Tibial nerve (tissue), 4 donors: ENCODE measurements at places on chromosomes 5 and 9. TPM values are rescaled to one million over a fixed set of nuclear protein-coding genes. Genes with fewer than 3 reads are reported as not detected.

CKMT2 gene
- total RNA-seq = 2.0 TPM

PCDHB8 gene
- total RNA-seq = 4.2 TPM

TMED9 gene
- total RNA-seq = 95.0 TPM

GOLM1 gene
- total RNA-seq = 9.8 TPM

PHF24 gene
- total RNA-seq = 1.2 TPM

PBX3 gene
- 18.0 TPM for total RNA-seq

HACD4 gene
- total RNA-seq = 3.3 TPM

CNTNAP3 gene
- 10.5 TPM for total RNA-seq

RANBP17 gene
- total RNA-seq = 17.8 TPM

C5orf52 gene
- not detected for total RNA-seq

FOXD1 gene
- 79.3 TPM for total RNA-seq

CNTNAP3B gene
- 42.6 TPM for total RNA-seq

DNA sequence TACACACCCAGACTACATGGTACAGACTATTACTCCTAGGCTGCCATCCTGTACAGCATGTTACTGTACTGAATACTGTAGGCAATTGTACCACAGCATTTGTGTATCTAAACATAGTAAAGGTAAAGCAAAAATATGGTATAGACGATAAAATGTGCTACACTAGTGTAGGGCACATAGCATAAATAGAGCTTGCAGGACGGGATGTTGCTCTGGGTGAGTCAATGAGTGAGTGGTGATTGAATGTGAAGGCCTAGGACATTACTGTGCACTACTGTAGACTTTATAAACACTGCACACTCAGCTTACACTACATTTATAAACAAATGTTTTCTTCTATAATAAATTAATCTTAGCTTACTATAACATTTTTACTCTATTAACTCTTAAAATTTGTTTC is 25.6 kb downstream of the ANKRD55 start:
- H3K27ac ChIP-seq = no peak overlapping the region
- H3K27me3 ChIP-seq = no peaks in the 10 kb centered on the region
- DNase-seq = no peak
- no peaks in the 10 kb centered on the region for H3K4me1 ChIP-seq

- H3K4me1 ChIP-seq = no peaks in the 10 kb centered on the region
- no peaks in the 10 kb centered on the region for H3K36me3 ChIP-seq
- no peak for DNase-seq
- no peak overlapping the region for H3K27ac ChIP-seq
- no peaks in the 10 kb centered on the region for H3K27me3 ChIP-seq
- no peak overlapping the region for H3K4me3 ChIP-seq
Measured at GRCh38 chr5:4113426-4113825, 517.8 kb downstream of the IRX1 start.

GRCh38 chr5:39167141-39167971 is 52.0 kb downstream of the FYB1 start:
- no peaks in the 10 kb centered on the region for H3K4me1 ChIP-seq
- no peak overlapping the region for H3K4me3 ChIP-seq
- no peak for DNase-seq
- H3K27me3 ChIP-seq = no peaks in the 10 kb centered on the region

GRCh38 chr5:129836321-129836720 is 67.9 kb upstream of the CHSY3 start:
- H3K4me3 ChIP-seq = no peak overlapping the region
- no peak overlapping the region for H3K27ac ChIP-seq
- H3K36me3 ChIP-seq = no peaks in the 10 kb centered on the region
- H3K27me3 ChIP-seq = no peaks in the 10 kb centered on the region
- no peaks in the 10 kb centered on the region for H3K4me1 ChIP-seq

GRCh38 chr5:148540647-148541046 is 113.7 kb downstream of the HTR4 start:
- H3K36me3 ChIP-seq = no peaks in the 10 kb centered on the region
- no peaks in the 10 kb centered on the region for H3K27me3 ChIP-seq
- no peak overlapping the region for H3K4me3 ChIP-seq
- no peaks in the 10 kb centered on the region for H3K4me1 ChIP-seq
- no peak overlapping the region for H3K27ac ChIP-seq

- no peak for DNase-seq
- H3K27ac ChIP-seq = no peak overlapping the region
Measured at GRCh38 chr5:157485811-157486210, 25.8 kb downstream of the NIPAL4 start.

- no peaks in the 10 kb centered on the region for H3K27me3 ChIP-seq
- H3K4me1 ChIP-seq = no peaks in the 10 kb centered on the region
- DNase-seq = no peak
- no peak overlapping the region for H3K4me3 ChIP-seq
- H3K27ac ChIP-seq = no peak overlapping the region
Measured at GRCh38 chr5:44795496-44795895, 13.3 kb upstream of the MRPS30 start.

DNA sequence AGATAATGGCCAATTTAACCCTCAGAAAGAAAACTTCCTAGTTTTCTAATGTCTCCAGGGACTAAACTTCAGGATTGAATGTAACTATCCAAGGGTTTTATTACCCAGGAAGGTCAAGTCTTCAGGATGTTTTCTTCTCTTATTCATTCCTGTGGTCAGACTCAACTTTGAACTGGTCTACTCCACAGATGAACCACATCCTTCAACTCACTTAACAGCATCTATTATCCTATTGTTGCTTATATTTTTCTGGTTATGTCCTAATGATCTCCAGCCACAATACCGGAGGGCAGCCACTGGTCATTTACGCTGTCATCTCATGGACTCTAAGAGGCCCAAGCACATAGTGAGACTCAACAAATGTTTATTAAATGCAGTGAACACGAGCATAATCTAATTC is 47.2 kb upstream of the LIFR start:
- no peak overlapping the region for H3K4me3 ChIP-seq
- no peaks in the 10 kb centered on the region for H3K4me1 ChIP-seq
- no peaks in the 10 kb centered on the region for H3K36me3 ChIP-seq
- H3K27me3 ChIP-seq = no peaks in the 10 kb centered on the region

DNA sequence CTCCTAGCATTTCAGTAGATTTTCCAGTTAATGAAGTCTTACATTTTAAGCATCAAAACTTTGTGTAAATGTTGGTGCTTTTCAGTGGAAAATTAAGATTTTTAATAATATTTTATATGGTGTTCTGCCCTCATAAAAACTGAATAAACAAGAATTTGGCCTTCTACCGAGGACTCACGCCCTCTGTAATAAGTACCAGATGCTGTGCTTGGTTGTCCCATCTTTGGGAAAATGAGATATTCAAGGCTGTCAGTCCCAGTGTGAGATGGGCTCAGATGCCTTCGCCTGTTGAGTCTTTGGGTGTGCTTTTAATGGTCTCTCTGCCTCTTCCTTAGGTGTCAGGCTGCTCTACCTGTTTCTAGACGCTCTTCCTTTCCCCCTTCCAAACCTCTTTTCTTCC is 28.7 kb downstream of the GALNT12 start:
- no peaks in the 10 kb centered on the region for H3K36me3 ChIP-seq
- no peak for DNase-seq
- peaks cover 7% of the 10 kb centered on the region for H3K4me1 ChIP-seq

DNA sequence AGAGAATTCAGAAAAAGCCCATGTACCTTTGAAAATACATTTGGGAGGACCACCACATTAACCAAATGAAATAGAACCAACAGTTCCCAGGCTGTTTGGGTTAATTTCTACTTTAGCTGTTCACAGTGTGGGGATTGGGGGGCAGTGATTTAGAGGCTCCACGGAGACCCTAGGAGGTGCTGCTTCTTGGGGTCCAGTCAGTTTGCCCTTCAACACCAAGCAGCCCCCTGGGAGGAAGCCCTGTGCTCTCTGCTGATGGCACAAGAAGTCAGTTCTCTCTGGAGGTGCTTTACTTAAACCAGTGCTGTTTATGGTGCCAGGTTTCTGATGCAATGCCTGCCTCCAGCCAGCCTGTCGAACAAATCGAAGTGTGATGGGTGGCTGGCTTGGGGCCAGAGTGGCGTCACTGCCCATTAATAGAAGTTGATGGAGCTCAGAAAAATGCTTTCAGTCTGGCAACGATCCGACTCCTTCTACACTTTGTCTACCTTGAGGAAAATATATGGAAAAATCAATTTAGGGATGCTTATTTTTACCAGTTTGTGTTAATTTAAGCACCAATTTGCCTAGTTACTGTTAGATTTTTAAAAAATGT is 134.0 kb downstream of the SNX18 start:
- no peaks in the 10 kb centered on the region for H3K4me1 ChIP-seq
- no peak overlapping the region for H3K27ac ChIP-seq
- peak; percentile 64 for DNase-seq
- no peaks in the 10 kb centered on the region for H3K27me3 ChIP-seq
- H3K4me3 ChIP-seq = no peak overlapping the region

DNA sequence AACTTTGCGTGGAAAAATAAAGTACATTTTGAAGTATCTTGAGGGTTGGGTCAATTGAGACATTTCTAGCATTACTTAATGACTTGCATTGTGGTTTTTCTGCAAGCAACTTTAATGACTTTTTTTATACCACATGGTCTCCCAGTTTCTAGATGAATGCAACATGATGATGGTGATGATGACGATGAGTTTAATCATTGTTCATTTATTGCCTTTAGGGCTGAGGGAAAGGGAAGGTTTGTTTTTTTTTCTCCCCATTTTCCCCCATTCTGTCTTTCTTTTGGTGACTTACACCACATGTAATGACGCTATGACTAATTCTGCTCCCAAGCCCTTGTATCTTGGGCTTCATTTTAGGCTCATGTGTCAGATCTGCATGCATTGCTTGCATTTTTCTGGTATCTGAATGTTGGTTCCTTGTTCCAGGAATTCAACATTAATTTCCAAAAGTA is 57.7 kb upstream of the NXNL2 start:
- H3K27ac ChIP-seq = no peak overlapping the region
- H3K4me3 ChIP-seq = no peak overlapping the region
- H3K27me3 ChIP-seq = no peaks in the 10 kb centered on the region
- no peak for DNase-seq
- peaks cover 38% of the 10 kb centered on the region for H3K36me3 ChIP-seq

- no peak for DNase-seq
- no peak overlapping the region for H3K4me3 ChIP-seq
- H3K27me3 ChIP-seq = no peaks in the 10 kb centered on the region
Measured at GRCh38 chr5:6820851-6821479, 107.7 kb downstream of the TENT4A start.

DNA sequence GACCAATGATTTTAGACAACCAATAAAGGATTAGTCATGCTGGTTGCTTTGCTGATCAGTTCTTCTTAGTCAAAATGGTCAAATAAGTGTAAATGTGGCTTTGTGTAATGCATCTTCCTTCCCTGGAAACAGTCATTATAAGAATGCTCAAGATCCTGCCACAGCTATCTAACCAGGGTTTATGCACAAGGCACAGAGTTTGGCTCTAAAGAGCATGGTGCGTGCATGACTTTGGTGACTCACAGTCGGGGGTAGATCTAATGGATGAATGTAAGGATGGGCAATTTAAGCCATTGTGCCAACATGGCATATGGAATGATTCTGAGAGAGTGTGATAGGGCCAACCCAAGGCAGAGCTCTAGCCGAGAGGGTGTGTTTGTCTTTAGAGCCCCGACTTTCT is 6.5 kb downstream of the LIX1 start:
- no peaks in the 10 kb centered on the region for H3K27me3 ChIP-seq
- H3K27ac ChIP-seq = no peak overlapping the region
- H3K36me3 ChIP-seq = no peaks in the 10 kb centered on the region
- no peak for DNase-seq
- H3K4me3 ChIP-seq = no peak overlapping the region

- no peak overlapping the region for H3K27ac ChIP-seq
- H3K4me3 ChIP-seq = no peak overlapping the region
- H3K4me1 ChIP-seq = no peaks in the 10 kb centered on the region
- no peaks in the 10 kb centered on the region for H3K36me3 ChIP-seq
- no peaks in the 10 kb centered on the region for H3K27me3 ChIP-seq
Measured at GRCh38 chr5:120456006-120456405, 8.1 kb upstream of the PRR16 start.

DNA sequence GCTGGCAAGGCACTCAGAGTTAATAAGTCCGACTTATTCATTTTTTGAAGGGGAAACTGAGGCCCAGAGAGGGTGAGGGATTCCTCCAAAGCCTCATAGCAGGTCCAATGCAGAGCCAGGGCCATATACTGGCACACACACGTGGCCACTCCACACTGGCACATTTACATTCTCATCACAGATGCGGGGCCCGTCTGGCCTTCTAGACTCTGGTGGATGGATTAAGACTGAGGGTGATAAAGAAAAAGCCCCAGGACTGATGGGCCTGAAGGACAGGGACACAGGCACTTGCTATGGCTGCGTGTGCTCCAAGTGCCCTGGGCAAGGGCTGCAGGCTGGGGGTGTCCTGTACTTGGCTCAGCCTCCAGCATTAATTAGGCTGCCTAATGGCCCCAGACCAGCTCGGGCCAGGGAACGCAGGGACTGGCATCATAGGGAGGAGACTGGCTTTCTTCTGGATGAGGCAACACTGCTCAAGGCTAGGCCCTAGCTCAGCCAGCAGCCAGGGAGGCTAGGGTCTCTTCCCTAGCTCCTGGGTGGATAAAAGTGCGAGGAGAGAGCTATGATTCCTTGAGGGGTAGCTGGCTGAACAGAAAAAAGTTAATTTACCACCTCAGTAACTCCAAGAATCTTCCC is 28.5 kb upstream of the CSF1R start:
- peaks cover 12% of the 10 kb centered on the region for H3K4me1 ChIP-seq
- H3K36me3 ChIP-seq = no peaks in the 10 kb centered on the region
- no peak overlapping the region for H3K4me3 ChIP-seq
- peak overlapping the region; percentile 8 for H3K27ac ChIP-seq
- H3K27me3 ChIP-seq = no peaks in the 10 kb centered on the region

GRCh38 chr5:120152472-120152871 is 311.6 kb upstream of the PRR16 start:
- H3K36me3 ChIP-seq = no peaks in the 10 kb centered on the region
- no peaks in the 10 kb centered on the region for H3K27me3 ChIP-seq
- no peaks in the 10 kb centered on the region for H3K4me1 ChIP-seq
- DNase-seq = no peak

DNA sequence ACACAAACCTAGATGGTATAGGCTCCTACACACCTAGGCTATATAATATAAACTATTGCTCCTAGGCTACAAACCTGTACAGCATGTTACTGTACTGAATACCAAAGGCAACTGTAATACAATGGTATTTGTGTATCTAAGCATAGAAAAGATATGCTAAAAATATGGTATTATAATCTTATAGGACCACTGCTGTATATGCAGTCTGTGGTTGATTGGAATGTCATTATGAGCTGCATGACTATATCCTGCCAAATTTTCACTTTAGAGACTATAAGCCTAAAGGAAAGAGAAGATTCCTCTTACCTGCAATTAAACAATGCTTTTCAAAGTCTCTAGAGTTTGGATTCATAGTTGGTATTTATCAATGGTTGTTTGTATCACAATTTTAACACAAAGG is 24.7 kb upstream of the ACOT12 start:
- no peak for DNase-seq
- no peak overlapping the region for H3K4me3 ChIP-seq
- H3K27me3 ChIP-seq = no peaks in the 10 kb centered on the region
- H3K36me3 ChIP-seq = no peaks in the 10 kb centered on the region

GRCh38 chr9:26888271-26888670 is 4.3 kb downstream of the CAAP1 start:
- no peaks in the 10 kb centered on the region for H3K4me1 ChIP-seq
- H3K27ac ChIP-seq = no peak overlapping the region
- H3K36me3 ChIP-seq = peaks cover 8% of the 10 kb centered on the region
- no peaks in the 10 kb centered on the region for H3K27me3 ChIP-seq
